Fibroblast of skin of left quadriceps (primary cell): ENCODE measurements at places on chromosomes 6 and 20.

- DNase-seq, result no peak
Observed at GRCh38 chr6:22353101-22353500, 56.3 kb upstream of the PRL start.

GRCh38 chr20:59729506-59729905 lies 125.2 kb downstream of the PHACTR3 start:
- no peak for DNase-seq

GRCh38 chr6:139520321-139520768 lies 145.9 kb upstream of the CITED2 start:
- no peak for DNase-seq

GRCh38 chr20:20552076-20552475 lies 160.4 kb downstream of the RALGAPA2 start:
- DNase-seq, result no peak

GRCh38 chr6:3147914-3148757 lies 9.2 kb downstream of the TUBB2A start:
- DNase-seq, result no peak

DNA sequence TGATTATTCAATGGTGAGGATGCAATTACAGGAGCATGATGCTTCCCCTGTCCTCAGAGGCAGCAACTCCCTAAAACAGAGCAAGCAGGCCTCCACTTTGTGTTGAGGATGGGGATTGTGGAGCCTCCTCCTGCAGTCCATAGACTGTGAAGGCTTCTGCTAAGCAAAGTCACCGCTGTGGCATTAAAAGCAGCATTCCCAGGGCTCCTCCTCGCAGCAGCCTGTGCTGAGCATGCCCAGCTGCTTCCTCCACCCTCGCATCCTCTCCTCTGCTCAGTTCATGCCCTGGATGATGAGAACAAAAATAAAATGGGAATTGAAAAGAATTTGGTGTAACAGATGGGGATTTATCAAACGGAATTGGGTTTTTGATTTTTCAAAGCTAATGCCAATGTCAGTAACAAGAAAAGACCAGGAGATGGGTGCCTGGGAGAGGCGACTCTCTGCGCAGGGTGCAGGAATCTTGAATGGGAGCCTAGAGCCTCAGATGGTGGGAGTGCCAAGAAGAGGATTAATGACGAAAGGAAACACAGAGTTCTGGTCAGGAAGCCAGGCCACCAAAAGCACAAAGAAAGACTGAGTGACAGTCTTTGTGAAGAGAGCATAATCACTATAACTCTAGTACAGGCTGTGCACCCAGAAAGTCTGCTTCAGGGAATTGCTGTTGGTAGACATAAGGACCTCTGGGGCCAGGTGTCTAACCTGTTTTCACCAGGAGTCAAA lies 347.6 kb downstream of the TPBG start:
- DNase-seq, result no peak

- DNase-seq, result peak; percentile 50
Observed at GRCh38 chr6:83371423-83371822, 59.4 kb downstream of the ME1 start.

- no peak for DNase-seq
Observed at GRCh38 chr20:19975901-19976300, 41.3 kb upstream of the NAA20 start.

- no peak for DNase-seq
Observed at GRCh38 chr20:56222201-56222600, 26.3 kb upstream of the MC3R start.

GRCh38 chr6:46015119-46015968 lies at the start of gene CLIC5:
Gene CLIC5, minus strand, starts transcription at chr6:46015860. Its CDS starts 318 bp downstream, at chr6:46015542.
- no peak for DNase-seq

GRCh38 chr6:148674306-148674705 lies 72.5 kb upstream of the UST start:
- DNase-seq, result no peak

GRCh38 chr20:4327956-4328355 lies 312.6 kb upstream of the RNF24 start:
- DNase-seq, result no peak

- DNase-seq, result no peak
Observed at GRCh38 chr20:17648791-17649730, 33.0 kb downstream of the RRBP1 start.

- no peak for DNase-seq
Observed at GRCh38 chr20:15196547-15197255, 859.3 kb upstream of the FLRT3 start.

DNA sequence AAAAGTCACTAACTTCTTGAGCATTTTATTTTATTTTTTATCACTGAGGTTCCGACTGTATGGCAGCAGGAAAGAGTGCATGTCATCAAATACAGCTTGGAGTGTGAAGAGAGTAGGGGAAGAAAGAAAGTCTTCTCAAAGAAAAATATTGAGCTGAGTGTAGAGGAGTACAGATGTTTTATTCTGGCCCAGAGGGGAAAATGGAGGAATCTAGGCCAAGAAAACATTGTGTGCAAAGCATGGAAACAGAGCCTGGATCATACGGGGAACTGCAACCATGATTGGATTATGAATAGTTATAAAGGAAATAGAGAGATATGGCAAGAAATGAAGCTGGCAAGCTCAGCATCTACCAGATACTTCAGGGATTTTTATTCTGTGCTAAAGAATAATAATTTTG lies 104.2 kb upstream of the SCGN start:
- no peak for DNase-seq

DNA sequence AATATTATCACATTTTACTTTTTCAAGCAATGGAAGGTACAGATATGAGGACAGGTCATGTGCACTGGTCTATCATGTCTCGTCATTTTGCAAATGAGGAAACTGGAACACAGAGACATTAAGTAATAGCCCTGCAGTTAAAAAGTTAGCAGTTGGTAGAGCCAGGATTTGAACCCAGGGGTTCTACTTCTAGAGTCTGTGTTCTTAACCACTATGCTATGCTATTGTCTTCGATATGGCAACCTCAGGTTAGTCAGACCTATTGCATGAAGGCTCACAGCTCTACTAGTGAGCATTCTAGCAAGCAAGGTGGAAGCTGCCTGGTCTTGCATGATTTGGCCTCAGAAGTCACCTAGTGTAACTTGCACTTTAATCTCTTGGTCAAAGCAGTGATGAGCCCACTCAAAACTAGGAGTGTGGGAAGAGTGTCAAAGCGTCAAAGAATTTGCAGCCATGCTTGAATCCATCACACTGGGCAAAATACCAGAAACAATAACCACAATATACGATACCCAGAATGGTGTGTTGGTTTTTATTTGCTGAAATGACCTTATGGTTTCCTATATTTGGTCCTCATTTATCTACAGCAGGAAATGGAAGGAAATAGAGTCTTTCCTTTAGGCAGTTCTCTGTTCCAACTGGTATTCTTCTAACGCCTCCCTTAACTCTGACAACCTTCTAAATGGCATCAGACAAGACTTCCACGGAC lies 20.4 kb upstream of the BMP2 start:
- no peak for DNase-seq

DNA sequence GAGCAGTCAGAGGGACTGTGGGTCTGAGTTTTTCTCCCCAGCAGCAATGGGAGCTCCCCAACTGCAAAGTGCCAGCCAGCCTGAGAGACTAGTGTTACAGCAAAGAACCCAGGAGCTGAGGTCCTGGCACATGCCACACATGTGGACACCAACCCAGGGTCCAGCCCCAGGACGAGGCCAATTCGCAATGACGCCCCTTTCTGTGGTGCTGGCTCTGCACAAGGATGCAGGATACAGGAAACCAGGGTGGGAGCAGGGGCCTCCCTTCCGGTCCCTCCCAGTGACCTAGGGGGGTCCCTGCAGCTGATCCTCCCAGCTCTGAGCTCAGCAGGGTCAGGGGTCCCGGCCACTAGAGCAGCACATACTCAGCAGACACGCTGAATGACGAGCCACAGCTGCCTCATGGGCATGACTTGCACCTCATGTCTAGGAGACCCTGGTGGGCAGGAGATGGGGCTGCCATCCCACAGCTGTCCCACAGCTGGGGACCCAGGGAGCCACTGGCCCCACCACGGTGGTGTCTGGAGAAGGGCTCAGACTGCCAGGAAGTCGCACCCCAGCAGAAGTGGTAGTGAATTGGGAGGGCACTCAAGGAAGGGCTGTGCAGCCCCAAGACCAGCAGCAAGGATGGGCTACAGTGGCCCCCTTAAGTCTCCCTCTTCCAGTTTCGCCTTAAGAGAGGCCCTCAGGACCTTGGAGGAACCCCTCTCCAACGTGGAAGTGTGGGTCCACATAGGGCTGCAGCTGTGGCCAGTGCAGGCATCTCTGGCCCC lies 3.6 kb downstream of the ARFRP1 start:
- DNase-seq, result no peak
